Globus pallidus (tissue), 1 donor: ENCODE measurements at places on chromosomes 16 and 17.

DNA sequence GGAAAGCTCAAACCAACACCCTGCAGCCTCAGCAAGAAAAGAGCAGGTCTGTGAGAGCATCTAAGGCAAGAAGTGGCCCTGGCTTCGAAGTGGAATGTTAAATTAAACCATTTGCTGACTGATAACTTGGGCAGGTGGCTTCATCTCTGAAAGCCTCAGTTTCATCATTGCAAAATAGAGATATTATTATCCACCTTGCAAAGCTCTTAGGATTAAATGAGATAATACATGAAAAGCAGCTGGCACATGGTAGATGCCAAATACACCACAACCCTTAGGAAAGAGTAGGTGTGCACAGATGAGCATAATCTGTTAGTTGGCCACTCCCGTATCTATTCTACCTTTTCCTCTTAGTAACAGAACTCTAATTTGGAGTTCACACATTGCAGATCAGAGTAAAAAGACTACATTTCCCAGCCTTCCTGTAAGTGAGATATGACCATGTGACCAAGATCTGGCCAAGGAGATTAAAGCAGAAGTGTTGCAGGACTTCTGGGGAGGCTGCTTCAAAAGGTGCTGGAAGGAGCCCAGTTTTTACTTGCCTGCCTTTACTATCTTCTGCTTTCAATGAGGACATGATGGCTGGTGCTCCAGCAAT, 288.7 kb downstream of the SOX9 start:
- DNase-seq: no peak

- DNase-seq: no peak
Measured at GRCh38 chr17:60077672-60078519, 825 bp downstream of the HEATR6 start.

- peak; percentile 78 for DNase-seq
Measured at GRCh38 chr17:31558748-31559583, 167.5 kb downstream of the RAB11FIP4 start.

- no peak for DNase-seq
Measured at GRCh38 chr16:4404967-4405696, 11.3 kb downstream of the CORO7 start.

DNA sequence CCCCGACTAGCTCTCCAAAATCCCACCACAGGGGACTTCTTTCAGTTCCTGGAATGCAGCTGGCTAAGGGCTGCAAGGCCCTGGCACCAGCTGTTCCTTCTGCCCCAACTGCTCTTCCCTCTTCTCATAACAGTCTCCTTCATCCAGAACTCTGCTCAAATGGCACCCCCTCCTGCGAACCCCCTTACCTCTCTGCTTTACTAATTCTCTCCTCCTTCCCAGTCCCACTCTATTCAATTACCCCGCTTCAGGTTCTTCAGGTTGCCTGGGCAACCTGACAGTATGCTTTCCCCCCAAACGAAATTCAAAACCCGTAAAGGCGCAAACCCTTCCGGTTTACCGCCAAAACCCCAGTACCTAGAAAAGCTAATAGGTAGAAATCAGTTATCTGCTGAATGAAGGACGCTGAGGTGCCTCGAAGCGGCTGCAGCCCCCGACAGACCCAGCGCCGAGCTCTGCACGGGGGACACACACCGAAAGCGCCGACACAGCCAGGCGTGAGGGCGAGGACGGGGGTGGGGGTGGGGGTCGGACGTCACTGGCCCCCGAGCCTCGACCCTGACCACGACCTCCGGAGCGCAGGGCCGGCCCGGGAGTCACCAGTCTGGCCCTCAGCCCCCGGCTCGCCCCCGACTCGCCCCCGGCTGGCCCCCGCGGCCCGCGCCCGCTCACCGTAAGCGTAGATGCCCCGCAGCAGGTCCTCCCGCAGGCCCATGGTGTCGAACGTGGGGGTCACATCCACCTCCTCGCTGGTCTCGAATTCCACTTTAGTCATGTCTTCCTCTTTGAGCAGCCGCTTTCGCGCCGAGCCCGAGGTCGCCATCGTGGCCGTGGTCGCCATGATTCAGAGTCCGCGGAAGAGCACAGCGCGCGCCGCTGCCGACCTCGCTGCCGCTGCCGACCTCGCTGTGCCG, 550 bp downstream of the EIF4A3 start:
- no peak for DNase-seq

DNA sequence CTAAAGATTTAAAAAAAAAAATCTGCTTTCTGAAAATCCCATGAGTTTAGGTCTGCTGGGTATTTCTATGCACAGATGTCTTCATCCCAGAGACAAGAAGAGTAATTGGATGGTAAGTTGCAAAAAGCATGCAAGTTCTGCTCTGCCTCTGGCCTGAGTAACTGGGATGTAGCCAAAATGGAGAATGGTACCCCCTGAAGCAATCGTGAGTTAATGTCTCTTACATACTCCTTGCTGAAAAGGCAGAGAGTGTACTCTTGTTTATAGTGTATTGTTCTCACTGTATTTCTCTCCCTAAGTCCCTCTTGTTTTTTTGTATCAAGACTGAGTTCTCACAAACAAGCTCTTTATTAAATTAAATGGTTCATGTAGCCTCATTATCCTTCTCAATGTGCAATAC, 259.0 kb downstream of the IRX3 start:
- DNase-seq: no peak

DNA sequence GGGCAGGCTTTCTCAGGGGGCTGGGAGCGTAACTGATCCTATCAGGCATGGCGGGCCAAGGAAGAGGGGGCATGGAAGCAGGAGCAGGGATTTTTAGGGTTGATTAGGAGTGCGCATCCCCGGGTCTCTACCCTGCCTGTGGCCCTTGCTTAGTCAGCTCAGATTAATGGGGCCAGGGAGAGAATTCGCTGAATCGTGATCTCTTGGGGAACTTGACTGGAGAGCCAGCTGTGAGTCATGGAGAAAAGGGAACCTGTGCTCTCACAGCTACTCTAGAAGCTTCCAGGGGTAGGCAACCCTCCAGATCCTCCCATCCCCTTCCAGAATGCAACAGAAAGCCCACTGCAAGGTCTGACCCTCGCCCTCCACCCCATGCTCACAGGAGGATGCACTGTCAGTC, 3.6 kb downstream of the FOXN1 start:
- no peak for DNase-seq

GRCh38 chr16:8346294-8346693, 244.0 kb downstream of the TMEM114 start:
- no peak for DNase-seq
